Motor neuron (in vitro differentiated cells): ENCODE measurements at places on chromosomes 3 and 15.

DNA sequence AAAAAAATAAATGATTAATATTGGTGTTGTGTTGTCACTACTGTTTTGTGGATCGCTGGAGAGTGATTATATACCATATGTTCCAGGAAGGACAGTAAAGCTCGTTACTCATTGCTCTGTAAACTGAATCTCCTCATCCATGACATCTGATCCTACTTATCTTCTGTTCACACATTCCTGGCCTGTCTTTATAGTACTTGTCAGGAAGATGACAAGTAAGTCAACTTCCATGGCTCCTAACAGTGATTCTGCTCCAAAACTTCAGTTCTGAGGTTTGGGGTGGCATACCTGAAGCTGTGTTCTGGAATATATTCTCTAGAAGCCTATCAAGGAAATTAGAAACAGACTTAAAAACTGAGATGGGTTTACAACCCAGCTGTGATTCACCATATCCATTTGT is 288.9 kb downstream of the ZBBX start:
- no peak for ATAC-seq

DNA sequence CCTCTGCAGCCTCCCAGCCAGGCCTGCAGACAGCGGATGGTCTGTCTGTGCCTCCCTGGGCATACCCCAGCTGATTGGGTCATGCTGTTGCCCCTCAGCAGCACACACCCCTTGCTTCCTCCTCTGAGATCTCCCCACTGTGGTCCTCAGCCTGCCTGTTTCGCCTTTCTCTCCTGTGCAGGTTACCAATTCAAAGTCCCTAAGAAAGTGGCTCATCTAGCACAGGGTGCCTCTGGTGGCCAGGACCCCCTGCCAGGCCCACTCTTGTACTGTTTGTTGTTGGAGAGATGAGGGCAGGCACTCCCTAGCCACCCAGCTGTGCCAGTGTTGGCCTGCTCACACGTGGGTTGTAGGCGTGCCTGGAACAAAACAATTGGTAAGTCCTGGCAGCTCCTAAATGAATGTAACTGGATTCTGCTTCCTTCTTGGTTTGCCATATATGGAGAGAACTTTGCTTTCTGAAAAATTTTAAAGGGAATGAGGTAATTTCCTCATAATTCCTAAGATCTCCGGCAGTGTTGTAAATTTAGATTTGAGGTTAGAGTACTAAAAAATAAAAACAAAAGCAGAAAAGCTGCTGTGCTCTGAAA is 213.2 kb upstream of the IL12A start:
- ATAC-seq, result peak; percentile 95

- no peak for ATAC-seq
Observed at GRCh38 chr3:113070072-113070640, 79.4 kb downstream of the GTPBP8 start.

GRCh38 chr3:112366522-112366921 is 33.6 kb downstream of the CD200 start:
- ATAC-seq, result no peak

DNA sequence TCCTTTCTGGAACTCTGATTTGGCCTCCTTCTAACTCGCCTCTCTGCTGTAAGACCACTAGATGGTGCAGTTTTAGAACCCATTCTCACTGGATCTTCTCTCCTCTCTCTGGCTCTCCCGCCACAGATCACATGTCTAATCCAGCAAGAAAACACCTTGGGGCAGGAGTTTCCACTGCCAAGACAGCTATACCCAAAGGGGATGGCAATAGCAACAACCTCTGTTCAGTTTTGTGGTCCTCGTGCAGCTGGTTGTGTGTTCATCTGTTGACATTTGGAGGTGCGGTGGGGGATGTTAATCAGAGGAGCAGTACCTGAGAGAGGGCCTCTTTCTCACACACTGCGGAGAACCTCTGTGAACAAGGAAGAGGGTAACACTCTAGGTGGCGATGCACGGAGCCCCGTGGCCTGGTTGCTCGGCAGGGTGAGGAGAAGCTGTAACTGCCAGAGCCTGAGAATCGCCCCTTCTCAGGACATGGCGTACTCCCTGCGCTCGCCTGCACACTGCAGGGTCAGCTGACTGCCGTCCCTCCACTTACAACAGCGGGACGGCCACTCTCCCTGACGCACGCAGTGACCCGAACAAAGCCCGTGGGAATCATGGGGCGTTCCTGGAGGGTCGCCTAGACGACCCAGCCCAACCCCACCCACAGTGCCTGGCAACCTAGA is at the start of gene TEX55:
Gene TEX55, plus strand, starts transcription at position 666 of the 668 bp plus-strand sequence. CDS start 25 bp downstream, outside the sequence.
- no peak for ATAC-seq

GRCh38 chr3:52705438-52705687 is 228 bp downstream of the GLT8D1 start:
- no peak for ATAC-seq

DNA sequence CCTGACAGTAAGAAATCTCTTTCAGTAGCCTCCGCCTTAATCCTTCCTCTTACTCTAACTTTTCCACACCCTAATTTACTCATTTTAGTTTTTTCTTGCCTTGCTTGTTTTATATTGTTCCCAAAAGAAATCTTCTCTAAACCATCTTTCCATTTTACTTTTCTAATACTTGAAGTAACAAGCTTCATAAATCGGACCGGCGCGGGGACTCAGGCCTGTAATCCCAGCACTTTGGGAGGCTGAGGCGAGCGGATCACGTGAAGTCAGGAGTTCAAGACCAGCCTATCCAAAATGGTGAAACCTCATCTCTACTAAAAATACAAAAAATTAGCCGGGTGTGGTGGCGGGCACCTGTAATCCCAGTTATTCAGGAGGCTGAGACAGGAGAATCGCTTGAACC is 17.3 kb downstream of the ZNF148 start:
- no peak for ATAC-seq

GRCh38 chr3:57627976-57628375 is 30.8 kb upstream of the ARF4 start:
- ATAC-seq, result no peak

DNA sequence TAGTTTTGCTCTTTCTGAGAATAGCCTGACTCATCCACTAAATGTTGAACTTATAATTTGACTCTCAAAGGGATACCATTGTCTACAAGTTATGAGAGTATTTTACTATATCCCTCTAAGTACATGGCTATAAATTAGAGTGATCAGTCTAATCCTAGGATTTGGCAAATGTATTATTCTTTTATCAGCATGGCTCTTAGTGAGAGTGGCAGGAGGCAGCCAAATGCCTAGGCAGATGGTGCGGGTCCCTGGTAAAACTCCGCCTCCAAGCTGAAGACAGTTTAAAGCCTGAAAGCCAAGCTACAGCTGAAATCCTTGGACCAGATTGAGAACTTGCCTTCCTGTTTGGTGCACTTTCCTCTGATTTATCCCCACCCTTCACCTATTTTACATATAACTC is 631.8 kb downstream of the SQOR start:
- ATAC-seq, result no peak

DNA sequence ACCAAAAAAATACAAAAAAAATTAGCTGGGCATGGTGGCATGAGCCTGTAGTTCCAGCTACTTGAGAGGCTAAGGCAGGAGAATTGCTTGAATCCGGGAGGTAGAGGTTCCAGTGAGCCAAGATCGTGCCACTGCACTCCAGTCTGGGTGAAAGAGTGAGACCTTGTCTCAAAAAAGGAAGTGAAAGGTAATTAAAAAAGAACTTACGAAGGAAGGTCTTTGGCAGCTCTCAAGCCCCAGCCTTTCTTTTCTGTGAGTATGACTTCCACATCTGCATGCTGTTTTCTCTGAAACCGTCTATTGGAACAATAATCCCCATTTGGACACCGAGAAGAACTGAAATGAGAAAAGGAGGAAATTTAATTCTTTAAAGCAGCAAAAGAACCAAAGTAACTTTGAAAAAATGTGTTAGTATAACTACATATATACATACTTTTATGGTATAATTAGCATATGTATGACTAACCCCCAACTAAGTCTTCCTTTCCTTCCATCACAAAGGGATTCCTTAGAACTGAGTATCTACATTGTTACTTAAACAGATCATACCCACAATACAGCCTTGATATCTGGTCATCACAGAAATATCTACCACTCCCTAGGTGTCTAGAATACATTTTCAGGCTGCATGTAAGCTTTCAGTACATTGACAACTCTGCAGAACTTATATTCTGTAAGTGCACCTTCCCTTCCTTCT is 50.1 kb downstream of the SETD2 start:
- ATAC-seq, result no peak
